AG20443 (cell line): ENCODE measurements at places on chromosomes 11 and 22.

DNA sequence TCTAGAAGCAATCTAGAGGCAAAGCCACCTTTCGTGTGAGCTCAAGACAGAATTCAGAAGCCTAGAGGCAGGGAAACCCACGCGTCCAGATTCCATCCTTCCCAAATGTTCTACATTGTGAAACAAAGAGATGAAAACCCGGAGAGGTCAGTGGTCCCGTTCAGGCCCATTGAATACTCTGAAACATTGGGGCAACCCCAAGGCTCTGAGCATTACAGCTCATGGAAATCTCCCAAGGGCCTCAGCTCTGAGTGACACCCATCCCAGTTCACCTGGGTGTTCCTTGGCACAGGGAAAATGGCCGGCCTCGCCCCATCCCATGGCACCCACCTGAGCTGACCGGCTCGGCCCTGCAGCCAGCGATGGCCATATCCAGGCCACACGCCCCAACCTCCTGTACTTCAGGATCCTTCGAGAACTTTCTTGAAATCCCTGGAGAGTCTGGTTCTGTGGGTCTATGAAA is 128.6 kb upstream of the FGF3 start:
- no peak for DNase-seq

DNA sequence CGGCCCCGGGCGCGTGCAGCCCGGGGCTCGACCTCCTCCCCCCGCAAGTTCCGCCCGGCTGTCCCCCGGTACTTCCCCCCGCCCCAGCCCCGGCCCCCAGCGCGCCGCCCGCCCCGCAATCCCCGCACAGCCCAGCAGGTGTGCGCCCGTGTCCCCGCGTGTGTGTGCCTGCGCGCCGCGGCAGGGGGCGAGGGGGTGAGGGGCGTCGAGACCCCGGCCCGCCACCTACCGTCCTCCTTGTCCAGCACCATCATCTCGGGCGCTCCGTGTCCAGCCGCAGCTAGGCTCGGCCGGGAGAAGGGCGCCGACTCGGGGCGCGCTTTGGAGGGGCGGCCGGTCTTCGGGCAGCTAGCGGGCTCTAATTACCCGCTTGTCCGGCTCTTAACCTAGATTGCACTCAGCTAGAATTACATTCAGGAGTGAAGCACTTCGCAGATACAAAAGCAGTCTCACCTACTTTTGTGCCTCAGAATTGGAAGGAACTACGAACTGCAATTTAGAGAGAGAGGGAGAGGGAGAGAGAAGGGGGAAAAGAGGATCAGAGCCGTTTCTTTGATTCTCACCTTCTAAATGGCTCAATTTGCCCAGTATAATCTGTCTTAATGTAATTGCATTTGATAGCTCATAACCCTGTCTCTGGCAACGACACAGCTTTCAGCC is 439 bp downstream of the LMO1 start:
- DNase-seq = no peak

DNA sequence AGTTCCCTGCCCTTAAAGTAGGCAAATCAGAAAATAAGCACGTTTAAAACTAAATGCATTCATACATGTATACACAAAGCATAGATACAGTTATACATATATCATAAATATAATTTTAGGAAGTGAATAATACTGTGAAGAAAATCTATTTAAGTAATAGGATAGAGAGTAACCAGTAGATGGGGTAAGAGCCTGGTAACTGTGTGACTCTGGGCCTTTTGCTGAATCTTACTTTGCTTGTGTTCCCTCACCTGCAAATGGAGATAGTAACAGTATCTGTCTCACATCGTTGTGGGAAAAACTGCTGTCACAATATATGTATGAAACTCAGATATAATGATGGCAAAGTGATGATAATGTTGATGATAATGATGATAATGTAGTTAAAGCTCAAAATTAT is 29.9 kb downstream of the MS4A2 start:
- no peak for DNase-seq

DNA sequence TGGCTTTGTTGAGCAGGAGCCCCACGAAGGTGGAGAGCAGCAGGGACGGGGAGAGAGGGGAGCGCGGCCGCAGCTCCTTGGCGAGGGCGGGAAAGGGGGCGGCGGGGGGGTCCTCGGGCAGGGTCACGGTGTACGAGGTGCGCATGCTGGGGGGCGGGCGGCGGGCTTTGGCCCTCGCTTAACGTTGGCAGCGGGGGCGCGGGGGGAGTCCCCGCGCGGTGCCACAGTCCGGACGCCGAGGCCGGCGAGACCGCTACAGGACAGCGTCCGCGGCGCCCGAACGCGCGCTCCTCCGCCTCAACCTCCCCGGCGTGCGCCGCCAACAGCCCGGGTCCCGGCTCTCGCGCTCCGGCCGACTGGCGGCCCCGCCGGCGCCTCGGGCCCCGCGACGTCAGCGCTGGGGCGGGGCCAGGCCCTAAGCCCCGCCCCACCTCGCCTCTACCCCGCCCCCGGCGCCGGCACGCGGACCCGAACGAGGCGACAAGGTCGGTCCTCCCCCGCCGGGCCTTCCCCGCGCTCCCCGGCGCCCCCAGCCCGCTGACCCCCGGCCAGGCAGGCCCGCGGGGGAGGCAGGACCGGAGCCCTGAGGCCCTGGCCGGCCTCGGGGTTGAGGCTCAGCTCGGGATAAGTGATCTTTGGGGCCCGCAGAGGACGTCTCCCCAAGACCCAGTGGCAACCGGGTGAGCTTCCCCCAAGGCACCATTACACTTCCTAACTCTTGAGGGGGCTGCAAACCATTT is 17.5 kb downstream of the USP2 start:
- peak; percentile 91 for DNase-seq

- DNase-seq = no peak
Observed at GRCh38 chr11:44813401-44813800, 86.6 kb downstream of the TSPAN18 start.

GRCh38 chr11:81970886-81971285 is 762.8 kb downstream of the FAM181B start:
- no peak for DNase-seq

- DNase-seq = no peak
Observed at GRCh38 chr11:108853151-108853550, 188.3 kb downstream of the DDX10 start.

- DNase-seq = no peak
Observed at GRCh38 chr11:65579291-65579690, 3.4 kb downstream of the EHBP1L1 start.

- DNase-seq = peak; percentile 22
Observed at GRCh38 chr11:126720539-126721235, 279.9 kb downstream of the KIRREL3 start.

DNA sequence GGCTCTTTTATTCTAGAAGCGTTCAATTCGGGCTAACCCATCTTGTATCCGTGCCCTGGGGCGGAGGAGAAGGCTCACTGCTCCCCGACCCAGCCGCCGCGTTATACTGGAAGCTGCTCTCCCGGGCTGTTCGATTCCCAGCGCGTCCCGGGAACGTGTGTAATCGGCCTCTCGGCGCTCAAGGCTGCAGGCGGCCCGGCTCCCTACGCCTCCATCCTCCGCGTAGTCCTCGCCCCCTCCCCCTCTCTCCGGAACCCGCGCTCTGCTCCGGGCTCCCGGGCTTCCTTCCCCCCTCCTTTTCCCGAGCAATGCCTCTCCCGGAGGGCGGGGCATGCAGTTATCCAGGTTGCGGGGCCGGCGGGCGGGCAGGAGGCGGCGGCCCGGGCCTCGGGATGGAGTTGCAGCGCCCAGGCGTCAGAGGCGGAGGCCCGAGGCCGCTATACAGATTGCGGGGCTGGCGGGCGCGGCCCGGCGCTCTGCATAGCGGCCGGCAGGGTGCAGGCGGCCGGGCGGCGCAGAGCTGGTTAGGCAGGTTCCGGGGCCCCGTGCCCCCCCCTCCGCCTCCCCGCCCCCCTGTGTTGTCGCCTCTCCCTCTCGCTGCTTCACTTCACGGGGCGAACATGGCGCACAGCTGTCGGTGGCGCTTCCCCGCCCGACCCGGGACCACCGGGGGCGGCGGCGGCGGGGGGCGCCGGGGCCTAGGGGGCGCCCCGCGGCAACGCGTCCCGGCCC is at the start of gene KMT2A:
Gene KMT2A (plus strand): TSS at position 600 of the 732 bp plus-strand sequence. CDS start 21 bp downstream, at position 621.
- peak; percentile 99 for DNase-seq

GRCh38 chr11:72220696-72221363 is 3.7 kb upstream of the INPPL1 start:
- no peak for DNase-seq

DNA sequence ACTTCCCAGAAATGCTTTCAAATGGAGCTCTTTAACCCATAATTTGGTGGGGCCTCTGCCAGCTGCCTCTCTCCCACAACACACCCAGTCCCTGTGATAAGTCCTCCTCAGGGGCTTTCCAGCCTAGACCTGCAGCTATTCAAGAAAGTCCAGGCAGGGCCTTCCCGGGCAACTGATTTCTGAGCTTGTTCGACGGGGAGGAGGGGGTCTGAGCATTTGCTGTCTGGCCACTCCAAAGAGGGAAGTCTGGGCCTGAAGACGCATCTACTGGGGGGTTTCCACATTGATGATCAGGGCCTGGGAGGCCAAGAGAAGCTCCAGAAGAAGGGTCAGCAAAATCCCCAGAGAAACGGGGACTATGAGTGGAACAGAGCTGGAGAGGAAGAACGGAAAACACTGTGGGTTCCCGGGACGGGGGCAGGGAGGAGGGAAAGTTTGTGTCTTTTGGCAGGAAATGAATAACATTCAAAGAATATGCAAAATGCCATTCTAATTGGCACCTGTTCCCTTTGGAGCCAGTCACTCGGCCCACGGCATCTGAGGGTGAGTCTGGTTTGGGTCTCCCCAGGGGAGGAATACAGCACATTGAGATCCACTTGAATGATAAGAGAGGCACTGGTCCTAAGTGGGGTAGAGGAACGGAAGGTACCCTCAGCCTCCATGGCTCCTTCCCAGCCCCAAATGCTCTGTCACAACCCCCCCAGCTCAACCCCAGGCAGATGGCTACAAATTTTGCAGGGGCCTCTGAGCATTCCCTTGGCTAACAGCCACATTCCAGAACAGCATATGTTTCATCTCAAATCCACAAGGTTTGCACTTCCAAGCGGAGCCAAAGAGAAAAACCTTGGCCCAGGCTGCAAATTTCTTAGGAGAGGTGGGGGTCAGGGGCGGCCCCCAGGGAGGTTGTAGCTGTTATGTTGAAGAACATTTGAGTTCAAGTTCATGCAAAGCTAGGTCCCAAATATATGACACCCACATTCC is 72.0 kb downstream of the RPUSD4 start:
- peak; percentile 60 for DNase-seq

DNA sequence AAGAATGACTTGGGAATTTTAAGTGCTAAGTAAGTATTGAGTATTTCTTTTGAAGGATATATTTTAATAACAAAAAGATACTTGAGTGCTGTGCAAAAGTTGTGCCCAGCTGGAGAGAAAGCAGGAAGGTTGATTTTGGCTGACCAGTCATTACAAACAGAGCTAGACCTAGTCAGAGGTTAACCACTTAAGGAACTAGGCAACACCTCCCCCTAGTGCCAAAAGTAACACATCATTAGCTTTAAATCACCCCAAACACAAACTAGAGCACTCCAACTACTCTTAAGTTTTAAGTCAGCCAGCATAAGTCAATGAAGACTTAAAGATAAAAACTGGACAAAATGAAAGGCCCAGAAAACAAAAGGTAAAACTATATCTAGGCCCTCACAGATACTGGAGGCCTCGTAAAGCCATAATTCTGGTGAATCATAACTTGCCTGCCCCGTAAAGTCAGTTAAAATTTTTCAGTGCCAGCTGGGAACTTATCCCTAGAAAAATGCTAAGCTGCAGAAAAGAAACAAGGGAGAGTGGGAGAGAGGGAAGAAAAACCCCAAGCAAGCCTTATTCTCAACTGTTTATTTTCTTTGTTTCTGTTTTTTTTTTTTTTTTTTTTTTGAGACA is 4.6 kb downstream of the TMEM9B start:
- peak; percentile 88 for DNase-seq

GRCh38 chr11:17578958-17579357 is 31.9 kb downstream of the OTOG start:
- no peak for DNase-seq

DNA sequence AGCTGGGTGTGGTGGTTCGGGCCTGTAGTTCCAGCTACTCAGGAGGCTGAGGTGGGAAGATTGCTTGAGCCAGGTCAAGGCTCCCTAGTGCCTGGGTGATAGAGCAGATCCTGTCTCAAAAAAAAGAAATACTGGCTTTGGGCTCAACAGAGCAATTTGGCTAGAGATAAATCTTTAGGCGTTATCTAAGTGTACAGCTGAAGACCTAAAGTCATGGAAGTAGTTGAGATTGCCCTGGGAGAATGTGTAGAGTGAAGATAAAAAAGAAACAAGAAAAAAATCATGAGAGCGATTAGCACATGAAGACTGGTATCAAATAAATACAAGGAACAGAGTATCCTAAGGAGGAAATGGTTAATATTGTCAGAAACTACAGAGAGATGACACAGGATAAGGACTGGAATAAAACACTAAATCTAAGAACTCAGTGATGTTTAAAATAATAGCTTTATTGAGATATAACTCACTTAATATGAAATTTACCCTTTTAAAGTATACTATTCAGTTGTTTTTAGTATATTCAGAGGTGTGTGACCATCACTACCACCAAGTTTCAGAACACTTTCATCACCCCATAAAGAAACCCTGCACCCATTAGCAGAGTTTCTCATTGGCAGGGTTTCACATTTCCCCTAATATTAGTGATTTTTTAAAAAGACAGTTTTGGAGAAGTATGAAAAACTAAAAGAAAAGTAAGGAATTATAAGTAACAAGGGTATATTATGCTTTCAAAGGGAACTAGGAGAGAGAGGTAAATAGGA is 20.7 kb downstream of the PIK3C2A start:
- DNase-seq = no peak

DNA sequence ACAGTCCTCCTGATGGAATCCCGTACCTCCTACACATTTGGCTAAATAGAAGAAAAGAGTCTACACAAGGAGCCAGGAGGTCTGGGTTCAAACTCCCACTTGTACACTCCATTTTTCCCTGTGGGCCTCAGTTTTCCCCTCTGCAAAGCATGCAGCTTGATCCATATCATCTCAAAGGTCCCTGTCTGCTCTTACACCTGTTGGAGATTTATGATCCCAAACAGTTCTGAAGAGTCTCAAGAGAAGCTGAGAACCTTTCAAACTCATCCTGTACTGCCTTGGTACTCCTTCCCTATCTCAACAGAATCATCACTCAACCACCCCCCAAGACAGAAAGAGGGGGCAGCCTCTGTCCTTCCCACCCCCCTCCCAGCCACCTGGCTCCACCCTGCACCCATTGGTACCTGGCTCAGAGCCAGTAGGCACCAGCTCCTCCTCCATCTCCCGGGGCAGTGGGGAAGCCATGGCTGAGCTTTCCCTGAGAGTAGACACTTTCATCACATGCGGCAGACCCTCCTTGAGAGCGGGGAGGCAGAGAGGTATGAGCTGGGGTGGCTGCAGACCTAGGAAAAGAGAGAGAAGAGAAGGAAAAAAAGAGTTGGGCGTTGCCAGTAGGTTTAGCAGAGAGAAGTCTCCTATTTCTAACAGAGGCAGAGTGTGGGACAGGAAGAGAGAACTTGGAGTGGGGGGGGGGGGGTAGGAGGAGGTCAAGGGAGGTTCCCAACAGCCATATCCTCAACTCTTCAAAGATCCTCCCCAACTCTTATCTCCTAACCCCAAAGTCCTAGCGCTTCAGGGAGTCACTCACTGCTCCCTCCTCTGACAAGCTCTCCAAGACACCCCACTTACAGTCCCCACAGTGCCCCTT is 3.1 kb downstream of the TNKS1BP1 start:
- peak; percentile 51 for DNase-seq

- no peak for DNase-seq
Observed at GRCh38 chr11:61049063-61049377, 53.3 kb upstream of the CD5 start.

- no peak for DNase-seq
Observed at GRCh38 chr22:21981874-21982273, 713 bp downstream of the TOP3B start.
